Activated T-helper 1 cell treated with anti-CD3 and anti-CD28 coated beads, Interleukin-2, amount 50 U/mL, for 16 hours (primary cell): ENCODE measurements at places on chromosomes 12 and 14.

DNA sequence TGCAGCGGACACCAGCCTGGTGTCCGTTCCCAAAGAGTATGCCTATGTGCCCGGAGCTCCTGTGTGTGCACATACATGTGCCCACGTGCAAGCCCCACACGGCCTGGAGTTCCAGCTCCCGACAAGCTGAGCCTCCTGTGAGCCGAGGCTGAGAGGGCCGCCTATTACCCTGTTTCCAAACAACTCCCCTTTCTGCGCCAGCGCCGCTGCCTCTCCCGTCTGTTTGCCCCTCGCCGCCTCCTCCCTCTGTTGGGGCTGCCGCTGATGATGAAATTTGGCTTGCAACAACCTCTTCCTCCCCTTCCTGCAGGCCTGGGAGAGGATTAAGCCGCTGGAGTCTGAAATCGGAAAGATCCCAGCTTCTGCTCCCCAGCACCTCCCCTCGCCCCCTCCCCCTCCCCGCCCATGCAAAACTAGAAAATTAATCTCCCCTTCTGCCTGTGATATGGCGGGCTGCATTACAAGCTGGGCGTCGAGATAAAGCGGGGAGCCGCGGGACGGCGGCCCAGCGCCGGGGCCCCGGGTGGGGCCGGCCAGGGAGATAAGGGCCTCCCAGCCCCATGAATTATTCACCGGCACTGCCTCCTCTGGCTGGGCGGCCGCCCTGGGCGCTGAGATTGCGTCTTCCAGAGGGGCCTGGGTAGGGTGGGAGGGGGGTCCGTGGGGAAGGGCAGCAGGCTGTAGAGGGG lies 6.8 kb upstream of the ASIC1 start:
- DNase-seq: no peak

DNA sequence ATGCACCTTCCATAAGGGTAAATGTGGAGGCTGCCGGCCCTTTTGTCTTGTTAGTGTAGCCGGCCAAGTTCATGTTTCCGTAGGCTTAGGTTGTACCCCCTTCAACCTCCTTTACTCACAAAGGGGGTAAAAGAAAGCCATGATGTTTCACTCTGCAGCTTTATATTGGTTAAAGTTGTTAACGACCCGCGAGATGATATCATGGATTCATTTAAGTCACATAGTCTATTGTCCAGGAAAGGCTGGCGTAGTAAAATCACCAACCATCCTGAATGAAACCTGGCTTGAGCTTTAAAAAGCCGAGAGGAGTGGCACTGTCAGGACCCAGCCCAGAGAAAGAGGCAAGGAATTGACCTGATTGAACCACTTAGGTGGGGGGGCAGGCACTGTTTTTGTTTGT lies 1.3 kb downstream of the UNG start:
- no peak for DNase-seq

DNA sequence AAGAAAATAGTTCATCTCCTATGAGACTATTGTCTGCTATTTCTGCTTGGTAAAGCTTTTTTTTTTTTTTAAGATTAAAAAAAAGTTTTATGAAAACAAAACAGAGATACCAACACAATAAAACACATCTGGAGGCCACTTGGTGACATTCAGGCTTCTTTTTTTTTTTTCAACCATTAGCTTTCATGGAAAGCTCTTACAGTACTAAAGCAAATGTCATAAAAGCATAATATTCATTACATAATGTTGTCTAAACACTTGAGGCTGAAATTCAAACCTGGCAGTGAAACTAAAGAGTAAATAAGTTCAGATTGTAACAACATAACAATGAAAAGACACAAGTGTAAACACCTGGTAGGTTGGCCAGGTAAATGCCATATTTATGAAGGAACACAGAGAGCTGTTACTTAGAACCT lies 14.7 kb downstream of the PRICKLE1 start:
- DNase-seq: no peak

- DNase-seq: peak; percentile 39
Measured at GRCh38 chr12:55996201-55996714, 818 bp upstream of the SUOX start.

DNA sequence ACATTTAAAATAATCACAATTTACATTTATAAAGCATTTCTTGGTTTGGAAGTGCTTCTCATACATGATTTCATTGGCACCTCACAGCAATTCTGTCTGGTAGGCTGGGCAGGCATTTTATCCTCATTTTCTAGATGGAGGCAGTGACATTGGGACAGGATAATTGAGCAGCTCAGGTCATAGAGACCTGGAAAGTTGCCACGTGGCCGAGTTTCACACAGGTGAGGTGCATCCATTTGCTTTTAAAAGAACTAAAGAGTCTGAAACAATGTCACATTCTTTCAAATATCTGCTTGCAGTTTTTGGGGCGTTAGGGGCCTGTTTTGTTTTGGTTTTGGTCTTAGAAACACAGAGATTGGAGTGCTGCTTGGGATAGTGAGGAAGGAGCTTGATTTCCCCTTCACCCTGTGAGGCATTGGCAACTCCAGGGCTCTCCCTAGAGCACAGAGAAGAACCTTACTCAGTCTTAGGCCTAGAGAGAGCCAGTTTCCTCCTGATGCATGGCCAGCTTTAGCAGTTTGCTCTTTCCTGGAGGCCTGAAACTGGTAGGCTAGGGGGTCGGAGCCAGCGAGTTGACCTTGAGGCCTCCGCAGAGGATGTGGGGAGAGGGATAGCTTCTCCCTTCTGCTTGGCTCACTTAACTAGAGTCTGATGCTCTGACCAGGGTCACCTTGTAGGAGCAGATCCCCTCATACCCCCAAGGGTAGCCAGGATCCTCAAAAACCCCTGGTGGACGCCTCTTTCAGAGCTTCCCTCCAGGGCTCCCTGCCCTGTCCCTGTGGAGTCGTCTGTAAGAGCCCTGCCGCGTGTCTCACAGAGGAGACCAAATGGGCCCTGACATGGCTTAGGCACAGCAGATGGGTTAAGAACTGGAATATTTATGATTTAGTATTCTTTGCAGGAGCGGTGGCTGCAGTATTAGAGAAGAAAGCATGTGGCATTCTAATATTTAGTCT lies 34.9 kb upstream of the JDP2 start:
- no peak for DNase-seq

GRCh38 chr12:56129942-56130495 lies 2.0 kb downstream of the ESYT1 start:
- DNase-seq: no peak

DNA sequence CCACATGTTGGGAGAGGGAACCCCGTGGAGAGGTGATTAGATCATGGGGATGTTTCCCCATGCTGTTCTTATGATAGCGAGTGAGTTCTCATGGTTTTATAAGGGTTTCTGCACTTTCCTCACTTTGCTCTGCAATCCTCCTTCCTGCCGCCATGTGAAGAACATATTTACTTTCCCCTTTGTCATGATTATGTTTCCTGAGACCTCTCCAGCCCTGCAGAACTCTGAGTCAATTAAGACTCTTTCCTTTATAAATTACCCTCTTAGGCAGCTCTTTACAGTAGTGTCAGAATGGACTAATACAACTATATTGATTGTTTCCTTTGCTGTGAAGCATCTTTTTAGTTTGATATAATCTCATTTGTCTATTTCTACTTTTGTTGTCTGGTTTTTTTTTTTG lies 13.1 kb upstream of the RASSF9 start:
- DNase-seq: no peak

DNA sequence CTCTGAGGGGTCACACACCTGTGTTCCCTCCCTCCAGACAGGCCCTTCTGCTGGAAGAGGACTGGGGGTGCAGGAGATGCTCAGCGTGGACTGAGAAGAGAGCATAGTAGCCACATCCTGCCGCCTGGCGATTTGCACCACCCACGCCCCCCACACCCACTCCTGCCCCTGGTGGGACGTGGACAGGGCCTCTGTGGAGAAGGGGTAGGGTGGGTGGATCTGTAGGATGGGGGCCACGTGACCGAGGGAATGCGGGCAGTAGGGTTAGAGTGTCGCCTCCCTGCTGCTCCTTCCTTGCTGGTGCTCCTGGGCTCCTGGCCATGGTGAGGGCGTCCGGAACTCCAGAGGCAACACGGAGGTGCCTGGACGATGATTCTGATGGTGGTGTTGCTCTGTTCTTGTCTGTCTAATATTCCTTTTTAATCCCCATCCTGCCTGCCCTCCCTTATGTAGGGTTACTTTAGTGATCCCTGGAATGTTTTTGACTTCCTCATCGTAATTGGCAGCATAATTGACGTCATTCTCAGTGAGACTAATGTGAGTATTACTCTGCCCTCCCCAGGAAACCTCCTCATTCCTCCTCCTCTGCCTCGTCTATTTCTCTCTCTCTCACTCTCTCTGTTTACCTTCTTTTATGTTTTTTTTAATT lies 161.5 kb upstream of the FKBP4 start:
- DNase-seq: no peak

GRCh38 chr12:91561958-91562325 lies 379.3 kb upstream of the DCN start:
- DNase-seq: no peak

GRCh38 chr14:72559669-72560255 lies 334.1 kb downstream of the DPF3 start:
- no peak for DNase-seq

DNA sequence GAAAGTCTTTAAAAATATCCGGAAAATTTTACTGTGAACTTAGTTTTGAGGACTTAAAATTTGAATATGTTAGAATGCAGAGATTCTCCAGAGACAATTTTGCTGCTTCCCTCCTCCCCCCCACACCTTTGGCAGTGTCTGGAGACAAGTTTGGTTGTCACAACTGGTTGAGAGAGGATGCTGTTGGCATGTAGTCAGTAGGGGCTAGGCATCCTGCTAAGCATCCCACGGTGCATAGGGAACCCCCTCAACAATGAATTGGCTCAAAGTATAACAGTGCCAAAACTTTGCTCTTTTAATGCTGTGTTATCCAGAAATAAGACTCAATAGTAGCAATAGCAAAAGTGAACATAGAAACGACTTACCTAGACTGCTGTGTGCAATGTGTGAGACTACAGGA lies 3.6 kb downstream of the SRSF5 start:
- no peak for DNase-seq

- no peak for DNase-seq
Measured at GRCh38 chr14:75673345-75674035, 12.4 kb downstream of the TTLL5 start.

GRCh38 chr14:65993103-65993502 lies 493.1 kb upstream of the CCDC196 start:
- no peak for DNase-seq

DNA sequence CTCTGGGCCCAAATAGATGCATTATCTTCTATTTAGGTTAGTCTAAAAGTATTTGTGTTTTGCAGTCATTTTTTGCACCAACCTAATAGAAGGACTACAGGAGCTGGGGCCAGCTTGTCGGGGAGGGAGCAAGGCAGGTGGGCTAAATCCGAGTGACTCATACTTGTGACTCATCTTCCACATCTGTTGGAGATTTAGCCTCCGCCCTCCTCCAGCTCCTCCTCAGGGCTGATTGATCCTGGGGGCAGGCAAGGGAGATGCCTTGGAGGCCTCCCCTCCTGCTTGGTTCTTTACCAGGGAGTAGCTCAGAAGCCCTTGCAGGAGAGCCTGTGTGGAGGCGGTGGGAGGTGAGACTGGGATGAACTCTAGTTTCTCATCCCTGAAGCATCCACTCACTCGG lies 27.9 kb downstream of the RHOF start:
- no peak for DNase-seq

- no peak for DNase-seq
Measured at GRCh38 chr12:19882346-19882745, 443.1 kb downstream of the AEBP2 start.

- DNase-seq: no peak
Measured at GRCh38 chr12:91608542-91608941, 425.9 kb upstream of the DCN start.

GRCh38 chr14:62689733-62690132 lies 355.5 kb downstream of the KCNH5 start:
- DNase-seq: no peak

GRCh38 chr14:61171727-61172126 lies 109.4 kb downstream of the TMEM30B start:
- no peak for DNase-seq

DNA sequence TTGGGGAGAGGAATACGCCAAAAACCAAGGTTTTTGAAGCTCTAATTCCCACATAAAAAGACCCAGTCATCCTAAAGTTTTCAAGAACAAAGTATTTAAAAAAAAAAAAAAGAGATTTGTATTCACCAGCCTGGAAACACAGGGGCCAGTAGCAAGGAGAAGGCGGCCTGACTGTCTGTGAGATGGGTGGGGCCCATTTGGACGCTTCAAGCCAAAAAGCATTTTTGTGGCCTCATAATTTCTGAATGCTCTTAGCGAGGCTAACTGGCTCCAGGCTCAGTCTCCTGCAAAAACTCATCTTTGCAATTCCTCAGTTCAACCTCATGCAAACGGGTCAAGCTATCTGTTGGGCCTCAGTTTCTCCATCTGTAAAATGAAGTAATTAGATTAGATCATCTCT lies 514.1 kb downstream of the MED13L start:
- no peak for DNase-seq

DNA sequence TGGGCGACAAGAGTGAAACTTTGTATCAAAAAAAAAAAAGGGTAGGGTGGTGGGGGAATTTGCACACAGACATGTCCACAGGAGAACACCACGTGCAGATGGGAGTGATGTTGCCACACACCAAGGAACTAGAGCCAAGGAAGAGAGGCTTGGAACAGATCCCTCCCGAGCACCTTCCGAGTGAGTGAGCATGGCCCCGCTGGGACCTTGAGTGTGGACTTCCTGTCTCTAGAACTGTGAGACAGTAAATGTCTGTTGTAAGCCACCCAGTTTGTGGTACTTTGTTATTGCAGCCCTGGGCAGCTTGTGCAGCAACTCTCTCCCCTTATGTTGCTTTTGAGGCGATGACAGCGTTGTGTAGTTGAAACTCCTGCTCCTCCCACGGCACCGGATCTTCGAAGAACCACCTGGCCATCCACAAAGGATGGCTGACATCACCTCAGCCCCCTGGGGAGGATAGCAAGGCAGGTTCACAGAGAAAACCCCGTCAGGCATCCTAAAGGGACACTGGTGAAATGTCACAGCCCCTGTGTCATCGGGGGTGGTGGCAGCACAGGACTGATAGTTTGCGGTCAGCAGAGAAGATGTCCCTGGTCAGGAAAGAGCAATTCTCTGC lies 54.7 kb upstream of the PLEKHG3 start:
- DNase-seq: no peak

DNA sequence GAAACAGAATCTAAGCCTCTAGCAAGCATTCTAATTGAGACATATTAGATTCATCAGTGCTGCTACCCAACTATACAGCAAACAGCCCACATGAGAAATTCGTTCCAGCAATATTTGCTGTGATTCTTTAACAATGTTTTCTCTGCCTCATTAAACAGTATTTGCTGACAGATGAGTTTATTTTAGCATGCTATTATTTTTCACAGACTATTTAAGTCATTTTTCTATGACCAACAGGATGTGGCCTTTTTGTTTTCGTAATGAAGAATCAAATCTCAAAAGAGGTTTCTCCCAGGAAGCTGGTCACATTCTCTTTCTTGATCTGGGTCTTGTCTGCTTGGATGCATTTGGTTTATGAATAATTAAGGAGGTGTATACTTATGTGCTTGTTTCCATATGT lies 23.2 kb upstream of the SERPINA12 start:
- DNase-seq: no peak

DNA sequence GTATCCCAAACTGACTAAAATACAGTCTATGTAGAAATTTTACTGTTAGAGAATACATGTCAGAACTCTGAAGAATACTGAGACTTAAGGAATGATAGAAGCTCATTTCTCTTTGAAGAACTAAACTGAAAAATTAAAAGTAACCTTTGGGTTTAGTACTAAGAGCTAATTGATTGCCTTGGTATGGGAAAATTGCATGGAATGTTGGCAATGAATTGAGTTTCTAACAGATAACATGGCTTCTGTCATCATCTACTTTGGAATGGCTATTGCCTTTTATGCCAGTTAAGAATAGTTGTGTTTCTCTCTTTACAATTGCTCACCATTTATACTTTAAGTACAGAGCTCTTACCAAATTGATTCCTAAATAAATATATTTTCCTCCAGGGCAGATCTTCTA lies 308.8 kb upstream of the SYT1 start:
- no peak for DNase-seq
